ENCODE measurements at places on chromosomes 11 and 22.
A peak's percentile ranks its signal among the peaks of the same experiment; 100 is the strongest.

- DNase-seq = no peak
Observed at GRCh38 chr11:131674051-131674755, 303.8 kb downstream of the NTM start.

DNA sequence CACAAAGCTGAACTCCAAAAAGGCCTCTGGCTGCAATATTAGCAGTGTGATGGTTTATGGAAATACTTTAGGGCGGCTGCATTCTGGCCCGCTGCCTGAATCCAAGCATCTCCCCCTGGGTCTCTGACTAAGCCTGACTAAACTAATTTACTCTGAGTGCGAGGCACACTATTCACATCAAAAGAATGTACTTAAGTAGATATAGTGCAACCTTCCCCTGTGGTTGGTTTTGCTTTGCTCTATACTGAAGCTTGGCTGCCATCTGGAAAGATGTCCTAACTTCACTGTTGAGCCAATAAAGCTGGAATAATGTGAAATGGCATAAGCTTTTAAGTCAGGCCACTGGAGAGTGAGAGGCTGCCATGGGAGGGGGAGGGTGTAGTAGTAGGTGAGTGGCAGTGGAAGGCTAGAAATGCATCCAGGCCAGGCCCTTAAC lies 321.6 kb downstream of the AASDHPPT start:
- DNase-seq = no peak

DNA sequence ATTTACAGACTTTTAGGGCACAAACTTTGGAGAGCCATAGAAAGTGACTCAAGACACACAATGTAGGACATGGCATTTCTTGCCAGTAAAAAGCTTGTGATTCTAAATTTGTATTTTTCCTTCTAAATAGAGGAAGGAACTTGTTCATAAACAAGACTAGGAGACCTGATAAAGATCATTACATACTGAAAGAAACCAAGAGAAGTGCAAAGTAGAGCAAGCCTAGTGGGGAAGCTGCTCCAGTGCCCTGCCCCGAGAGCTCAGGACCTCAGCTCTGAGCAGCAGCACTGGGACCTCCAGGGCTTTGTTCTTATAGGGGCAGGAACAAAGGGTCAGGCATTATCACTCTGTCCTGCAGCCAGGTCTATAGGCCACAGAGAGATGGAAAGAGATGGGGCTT lies 7.2 kb downstream of the IRAG1 start:
- no peak for DNase-seq

DNA sequence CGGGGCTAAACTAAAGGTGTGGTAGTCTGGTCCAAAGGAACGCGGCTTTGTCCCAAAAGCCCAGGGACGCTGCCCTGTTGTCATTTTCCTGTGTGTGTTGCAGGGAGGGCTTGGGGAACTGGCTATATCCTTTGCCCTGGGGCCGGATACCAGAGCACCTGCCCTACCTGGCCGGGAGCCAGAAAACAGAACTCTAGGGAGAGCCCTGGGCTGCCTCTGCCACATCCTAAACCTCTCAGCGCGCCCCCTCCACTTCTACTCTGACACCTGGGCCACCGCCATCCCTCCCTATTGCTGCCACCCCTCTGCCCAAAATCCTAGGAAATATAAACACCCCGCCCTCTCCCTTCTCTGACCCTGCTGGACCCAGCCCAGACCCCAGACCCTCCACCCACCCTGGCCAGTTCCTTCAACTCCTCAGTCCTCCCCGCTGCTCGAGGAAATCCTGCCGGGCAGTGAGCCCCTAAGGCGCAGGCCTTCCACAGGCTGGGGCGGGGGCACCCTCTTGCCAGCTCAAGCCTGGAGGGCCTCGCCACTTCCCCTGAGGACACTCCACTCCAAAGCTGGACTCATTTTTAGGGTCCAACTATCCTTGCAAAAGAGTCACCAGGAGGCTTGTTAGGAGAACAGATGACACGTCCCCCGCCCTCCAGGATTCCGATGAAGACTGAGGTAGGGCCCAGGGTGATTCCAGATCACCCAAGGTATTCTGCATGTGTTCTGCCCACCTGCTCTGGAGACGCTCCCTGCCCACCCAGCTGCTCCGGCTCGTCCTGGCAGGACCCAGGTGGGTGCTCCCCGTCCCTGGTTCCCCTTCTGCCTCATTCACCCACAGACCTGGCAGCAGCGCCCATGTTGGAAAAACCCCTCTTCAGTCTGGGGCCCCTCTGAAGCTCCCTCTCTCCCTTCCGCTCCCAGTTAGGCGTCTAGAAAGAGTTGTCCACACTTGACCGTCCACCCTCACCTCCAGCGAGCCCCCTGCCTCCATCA lies 12.2 kb downstream of the KCTD17 start:
- peak; percentile 48 for DNase-seq

DNA sequence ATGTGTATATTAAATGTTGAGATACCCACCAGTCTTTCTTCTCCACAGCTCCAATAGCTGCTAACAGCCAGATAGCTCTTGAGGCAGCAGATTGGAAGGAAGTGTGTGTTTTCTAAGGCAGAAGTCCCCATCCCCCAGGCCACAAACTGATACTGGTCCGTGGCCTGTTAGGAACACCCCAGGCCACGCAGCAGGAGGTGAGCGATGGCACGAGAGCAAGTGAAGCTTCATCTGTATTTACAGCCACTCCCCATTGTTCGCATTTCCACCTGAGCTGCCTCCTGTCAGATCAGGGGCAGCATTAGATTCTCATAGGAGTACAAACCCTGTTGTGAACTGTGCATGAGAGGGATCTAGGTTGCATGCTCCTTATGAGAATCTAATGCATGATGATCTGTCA lies 12.7 kb downstream of the CCDC73 start:
- DNase-seq = no peak

All from SHP77 treated with DMSO at 0.1 percent for 48 hours (cell line).